HFF-Myc (cell line): ENCODE measurements at places on chromosomes 12 and 14.
A peak's percentile ranks its signal among the peaks of the same experiment; 100 is the strongest.

DNA sequence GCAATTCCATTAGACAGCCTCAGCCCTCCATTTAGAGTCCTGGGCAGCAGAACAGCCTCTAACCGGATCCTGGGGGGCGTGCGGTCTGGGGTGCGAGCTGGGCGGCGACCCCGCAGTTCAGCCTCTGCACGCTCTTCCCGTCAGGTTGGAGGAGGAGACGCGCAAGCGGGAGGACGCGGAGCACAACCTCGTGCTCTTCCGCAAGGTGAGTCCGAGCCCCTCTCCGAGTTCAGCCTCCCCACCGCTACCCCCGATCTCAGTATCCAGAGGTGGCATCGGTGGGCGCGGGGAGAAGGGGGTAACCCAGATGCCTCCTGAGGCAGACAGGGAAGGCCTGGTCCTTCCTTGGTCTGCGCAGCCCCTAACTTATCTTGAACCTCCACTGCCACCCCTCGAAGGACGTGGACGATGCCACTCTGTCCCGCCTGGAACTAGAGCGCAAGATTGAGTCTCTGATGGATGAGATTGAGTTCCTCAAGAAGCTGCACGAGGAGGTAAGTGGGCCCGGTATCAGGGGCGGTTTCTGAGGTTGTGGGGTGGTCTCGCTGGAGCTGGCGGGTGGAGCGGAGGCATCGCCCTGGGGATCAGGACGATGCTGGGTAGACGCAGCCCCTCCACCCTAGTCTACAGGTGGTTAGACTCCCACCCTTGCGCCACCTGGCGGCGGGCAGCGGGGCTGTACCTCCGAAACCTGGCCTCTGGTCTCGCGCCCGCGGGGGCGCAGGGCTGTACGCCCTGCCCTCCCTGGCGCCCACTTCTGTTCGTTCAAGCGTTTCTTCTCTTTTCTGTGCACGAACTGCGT lies 1.3 kb downstream of the PRPH start:
- DNase-seq: no peak

DNA sequence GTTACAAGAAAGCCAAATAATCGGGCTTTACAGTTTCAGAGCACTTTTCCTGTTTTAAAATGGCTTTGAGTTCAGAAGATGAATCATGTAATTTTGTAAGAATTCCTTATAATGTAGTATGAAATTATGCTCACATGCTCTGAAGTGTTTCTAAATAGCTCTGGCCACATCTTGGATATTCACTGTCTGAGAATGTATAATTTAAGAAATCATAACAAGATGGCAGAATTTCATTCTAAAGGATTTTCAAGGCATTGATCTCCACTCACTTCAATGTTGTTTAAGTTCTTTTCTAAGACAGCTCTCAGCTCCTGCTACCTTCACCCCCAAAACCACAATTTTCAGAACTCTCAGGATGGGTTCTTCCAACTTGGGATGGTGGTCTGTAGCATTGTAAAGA lies 180.1 kb downstream of the DACT1 start:
- DNase-seq: no peak

- DNase-seq: no peak
Observed at GRCh38 chr14:96586921-96587822, 85.0 kb downstream of the PAPOLA start.

DNA sequence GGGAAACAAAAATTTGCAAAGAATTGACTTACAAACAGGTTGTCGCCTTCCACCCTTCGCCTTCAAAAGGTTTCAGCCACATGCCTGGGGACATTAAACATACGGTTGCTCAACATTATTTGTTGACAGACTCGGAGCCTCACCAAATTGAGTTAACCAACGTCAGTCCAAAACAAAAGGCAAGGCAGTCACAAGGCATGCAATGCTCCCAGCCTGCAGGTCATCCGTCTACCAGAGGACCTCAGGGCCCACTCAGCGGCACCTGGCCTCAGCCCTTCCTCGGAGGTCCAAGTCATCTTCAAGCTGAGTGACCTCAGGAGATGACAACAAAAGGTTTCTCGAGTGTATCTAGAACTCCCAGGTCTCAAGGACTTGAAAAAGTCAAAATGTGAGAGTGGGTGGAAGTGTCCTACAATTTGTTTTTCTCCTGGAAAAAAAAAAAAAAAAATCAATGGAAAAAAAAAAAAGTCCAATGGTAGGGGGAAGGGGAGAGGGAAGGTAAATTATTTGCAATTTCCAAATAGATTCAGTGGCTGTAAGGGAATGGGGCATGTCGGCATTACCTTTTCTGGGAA lies 64.3 kb downstream of the KDM2B start:
- no peak for DNase-seq

DNA sequence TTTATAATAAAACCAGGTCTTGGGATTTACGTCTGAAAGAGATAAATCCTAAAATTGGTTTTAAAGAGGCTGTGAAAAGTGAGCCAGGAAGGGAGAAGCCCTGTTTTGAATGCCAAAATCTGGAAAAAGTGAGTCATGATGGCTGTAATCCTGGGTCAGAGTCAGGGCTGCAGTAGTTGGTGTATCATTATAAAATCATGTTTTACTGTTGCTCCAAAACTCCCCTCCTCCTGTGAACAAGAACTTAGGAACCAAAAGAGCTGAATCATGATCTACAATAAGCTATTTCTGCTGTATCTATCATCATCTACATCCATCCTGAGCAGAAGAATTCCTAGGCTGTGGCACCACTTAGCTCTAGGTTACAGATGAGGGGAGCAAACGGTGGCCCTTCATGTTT lies 79.3 kb downstream of the LMO3 start:
- peak; percentile 51 for DNase-seq

GRCh38 chr14:91230397-91231035 lies 14.0 kb downstream of the GPR68 start:
- DNase-seq: no peak

GRCh38 chr14:76918256-76918781 lies 92.1 kb downstream of the LRRC74A start:
- DNase-seq: no peak

- no peak for DNase-seq
Observed at GRCh38 chr12:76399040-76399439, 50.8 kb upstream of the BBS10 start.

GRCh38 chr14:35020713-35021112 lies 25.4 kb upstream of the FAM177A1 start:
- DNase-seq: no peak

GRCh38 chr14:97350894-97351731 lies 553.9 kb downstream of the VRK1 start:
- DNase-seq: no peak

DNA sequence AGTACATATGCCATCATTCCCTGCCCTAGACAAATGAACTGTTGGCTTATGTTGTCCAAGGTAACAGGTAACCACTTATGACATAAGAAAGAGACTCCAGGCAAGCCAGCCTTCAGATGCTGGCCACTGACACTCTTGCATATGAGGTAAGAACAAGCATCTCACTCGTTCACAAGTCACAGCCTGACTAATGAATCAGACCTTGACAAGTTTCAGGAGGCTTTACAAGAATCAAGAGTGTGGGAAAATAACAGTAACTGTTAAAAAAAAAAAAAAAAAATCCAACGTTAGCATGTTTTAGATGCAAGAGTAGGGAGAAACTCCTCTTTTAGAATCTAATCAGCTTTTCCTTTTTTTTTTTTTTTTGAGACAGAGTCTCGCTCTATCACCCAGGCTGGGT lies 40.7 kb downstream of the ZFYVE1 start:
- DNase-seq: no peak

GRCh38 chr12:4943938-4944284 lies 34.2 kb downstream of the KCNA1 start:
- no peak for DNase-seq

DNA sequence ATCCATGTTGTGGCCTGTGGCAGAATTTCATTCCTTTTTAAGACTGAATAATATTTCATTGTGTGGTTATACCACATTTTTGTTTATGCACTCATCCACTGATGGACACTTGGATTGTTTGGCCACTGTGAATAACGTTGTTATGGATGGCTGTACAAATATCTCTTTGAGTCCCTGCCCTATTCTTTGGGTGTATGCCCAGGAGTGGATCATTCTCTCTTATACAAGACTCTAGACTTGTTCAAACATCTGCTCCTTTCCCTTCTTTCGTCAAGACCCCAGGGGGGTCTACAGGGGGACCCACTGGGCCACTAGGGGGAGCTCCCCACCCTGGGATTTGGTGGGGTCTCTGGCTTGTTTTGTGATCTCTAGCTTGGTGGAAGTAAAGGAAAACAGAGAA lies 77.4 kb downstream of the FBXL14 start:
- DNase-seq: no peak

- DNase-seq: no peak
Observed at GRCh38 chr14:36570065-36570464, 12.3 kb downstream of the NKX2-8 start.
